ENCODE measurements at places on chromosomes 6 and 20.

- DNase-seq: no peak
These were observed 79.8 kb downstream of the PRDM1 start for GRCh38 chr6:106165885-106166485.

GRCh38 chr6:163386329-163386908 lies 28.1 kb upstream of the QKI start:
- no peak for DNase-seq

GRCh38 chr6:117165911-117166499 lies 99.4 kb upstream of the VGLL2 start:
- DNase-seq: no peak

- DNase-seq: no peak
These were observed 50.9 kb downstream of the TNFRSF21 start for GRCh38 chr6:47258724-47259347.

DNA sequence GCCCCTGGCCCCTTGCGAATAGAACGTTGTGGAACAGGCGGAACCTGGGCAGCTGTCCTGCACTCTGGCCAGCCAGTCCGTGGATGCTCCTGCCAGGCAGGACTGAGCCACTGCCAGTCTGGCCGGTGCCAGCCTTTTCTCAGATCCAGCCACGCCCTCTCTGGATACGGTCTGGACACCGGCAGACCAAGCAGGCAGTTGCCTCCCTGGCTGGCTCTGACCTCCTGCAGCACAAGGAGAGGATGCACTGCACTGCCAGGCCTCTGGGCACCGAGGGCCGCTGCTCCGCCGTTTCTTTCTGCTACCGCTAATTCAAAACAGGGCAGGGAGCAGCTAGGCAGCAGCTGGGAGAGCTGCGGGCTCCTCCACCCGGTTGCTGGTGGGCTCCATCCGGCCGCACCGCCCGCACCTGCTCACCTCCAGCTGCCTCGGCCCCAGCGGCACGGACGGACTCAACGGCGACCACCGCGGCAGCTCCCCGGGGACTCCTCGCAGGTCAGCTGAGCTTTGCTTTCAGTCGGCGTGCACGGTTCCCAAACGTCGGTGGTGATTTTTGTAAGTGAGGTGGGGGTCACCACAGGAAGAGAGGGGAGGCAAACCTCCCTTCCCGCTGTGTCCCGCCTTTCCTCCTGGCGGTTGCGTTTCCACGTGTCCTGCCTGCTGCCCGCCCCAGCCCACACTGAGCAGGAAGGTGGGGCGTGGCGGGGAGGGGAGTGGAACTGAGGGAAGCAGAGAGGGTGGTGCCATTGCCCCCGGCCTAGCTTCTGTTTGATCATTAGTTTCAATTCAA lies 30.3 kb upstream of the AFDN start:
- DNase-seq: no peak

DNA sequence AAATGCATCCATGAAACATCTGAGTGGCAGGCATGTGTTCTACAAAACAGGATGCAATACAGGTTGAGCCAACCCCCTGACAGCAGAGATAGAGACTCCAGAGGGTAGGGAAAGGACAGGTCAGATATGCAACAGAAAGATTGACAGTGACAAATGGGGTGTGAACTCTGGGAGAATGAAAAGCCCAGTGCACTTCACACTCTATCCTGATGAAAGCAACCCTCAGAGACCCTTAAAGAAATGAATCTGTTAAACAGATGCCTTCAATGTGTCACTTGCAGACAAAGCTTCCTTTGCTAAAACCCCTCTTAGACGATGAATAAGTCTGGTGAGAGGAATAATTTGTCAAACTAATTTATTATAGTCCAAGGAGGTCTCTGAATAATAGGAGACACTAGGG lies 89.9 kb downstream of the RFPL4B start:
- DNase-seq: no peak

- DNase-seq: no peak
These were observed 20.1 kb downstream of the COL21A1 start for GRCh38 chr6:56227071-56227879.

- no peak for DNase-seq
These were observed 67.1 kb downstream of the REPS1 start for GRCh38 chr6:138920906-138921305.

Measured in hematopoietic multipotent progenitor cell treated with erythropoietin and hydrocortisone succinate and interleukin-3 and kit ligand, for 17 days (in vitro differentiated cells).